ENCODE measurements at places on chromosomes 12 and 14. TPM values are rescaled to one million over a fixed set of nuclear protein-coding genes. Genes with fewer than 3 reads are reported as not detected.

Gene AKAP5
- total RNA-seq, result 0.89 TPM

Gene HIGD1C
- total RNA-seq, result not detected

Gene ADAM21
- total RNA-seq, result 0.97 TPM

Gene SLC8A3
- not detected for total RNA-seq

Gene EIF2S3B
- total RNA-seq, result 4.9 TPM

Gene ALX1
- total RNA-seq, result not detected

Gene TPPP2
- not detected for total RNA-seq

Gene PCBP2
- total RNA-seq, result 143 TPM

Gene CLEC9A
- not detected for total RNA-seq

Gene ADAM20
- total RNA-seq, result under 0.01 TPM

Gene RNF212B
- not detected for total RNA-seq

Gene CKAP4
- 210 TPM for total RNA-seq

Gene RFLNA
- total RNA-seq, result 4.9 TPM

Gene MMP19
- total RNA-seq, result 17.6 TPM

Gene MYO1A
- total RNA-seq, result not detected

Gene CLEC7A
- total RNA-seq, result not detected

Gene TGM1
- total RNA-seq, result 1.3 TPM

Gene KRT71
- not detected for total RNA-seq

Gene TRIM9
- total RNA-seq, result 0.32 TPM

Gene CPM
- total RNA-seq, result 8.5 TPM

Gene FGF23
- total RNA-seq, result not detected

Gene ANO4
- total RNA-seq, result 6.6 TPM

Gene PTPRQ
- total RNA-seq, result 0.11 TPM

Gene GARIN6
- total RNA-seq, result not detected

Gene OTX2
- total RNA-seq, result not detected

Gene OR4E2
- not detected for total RNA-seq

Gene NRIP2
- not detected for total RNA-seq

Gene DERA
- total RNA-seq, result 47.3 TPM

Gene FAM181A
- total RNA-seq, result not detected

Gene ALDH1L2
- total RNA-seq, result 50.9 TPM

Gene TMEM179
- not detected for total RNA-seq

Gene ENTPD5
- 11.5 TPM for total RNA-seq

Gene C14orf180
- not detected for total RNA-seq

Gene IL22
- not detected for total RNA-seq

Gene TCL1B
- not detected for total RNA-seq

Gene TSHR
- total RNA-seq, result not detected

Gene DIO3
- total RNA-seq, result not detected

Gene SAV1
- 15.3 TPM for total RNA-seq

Gene FOXM1
- 12.4 TPM for total RNA-seq

Gene TRHDE
- total RNA-seq, result 2.8 TPM

Gene PLEKHG7
- total RNA-seq, result not detected

Gene TGFB3
- 3.9 TPM for total RNA-seq

Gene DRAM1
- total RNA-seq, result 86.8 TPM

Gene COX8C
- total RNA-seq, result not detected

Gene SOS2
- 13.7 TPM for total RNA-seq

Gene CNTN1
- total RNA-seq, result 0.51 TPM

Gene CLEC14A
- total RNA-seq, result not detected

Gene DCAF4
- 21.9 TPM for total RNA-seq

Gene KCNK10
- not detected for total RNA-seq

Gene PLCZ1
- total RNA-seq, result not detected
